Right kidney (tissue), 9 donors: ENCODE measurements at places on chromosomes 3 and 15.
A peak's percentile ranks its signal among the peaks of the same experiment; 100 is the strongest.

GRCh38 chr15:64842986-64843561 is 1.4 kb downstream of the PLEKHO2 start:
- peak; percentile 37 for DNase-seq

- DNase-seq = no peak
Observed at GRCh38 chr3:94978084-94978483, 915.2 kb downstream of the NSUN3 start.

DNA sequence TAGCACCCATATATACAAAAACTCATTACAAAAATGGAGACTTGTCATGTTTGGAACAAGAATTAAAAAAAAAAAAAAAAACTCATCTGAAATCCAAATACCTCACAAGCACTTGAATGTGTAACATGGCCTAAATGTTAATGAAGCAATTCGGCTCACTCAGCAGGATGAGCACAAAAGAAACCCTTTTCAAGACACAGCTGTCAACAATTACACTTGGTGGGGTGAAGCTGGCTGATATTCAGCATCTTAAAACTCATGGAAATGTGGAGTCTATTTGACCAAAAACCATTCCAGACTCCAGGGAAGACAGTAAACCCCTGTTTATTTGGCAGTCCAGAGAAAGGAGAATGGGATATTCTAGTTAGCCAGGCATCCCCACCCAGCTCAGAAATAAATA is 205.4 kb upstream of the TSC22D2 start:
- DNase-seq = no peak

- no peak for DNase-seq
Observed at GRCh38 chr3:191391861-191392808, 61.8 kb upstream of the UTS2B start.

GRCh38 chr3:177547711-177548350 is 350.5 kb upstream of the TBL1XR1 start:
- DNase-seq = no peak

GRCh38 chr3:47250309-47251060 is 32.1 kb downstream of the KIF9 start:
- DNase-seq = no peak

DNA sequence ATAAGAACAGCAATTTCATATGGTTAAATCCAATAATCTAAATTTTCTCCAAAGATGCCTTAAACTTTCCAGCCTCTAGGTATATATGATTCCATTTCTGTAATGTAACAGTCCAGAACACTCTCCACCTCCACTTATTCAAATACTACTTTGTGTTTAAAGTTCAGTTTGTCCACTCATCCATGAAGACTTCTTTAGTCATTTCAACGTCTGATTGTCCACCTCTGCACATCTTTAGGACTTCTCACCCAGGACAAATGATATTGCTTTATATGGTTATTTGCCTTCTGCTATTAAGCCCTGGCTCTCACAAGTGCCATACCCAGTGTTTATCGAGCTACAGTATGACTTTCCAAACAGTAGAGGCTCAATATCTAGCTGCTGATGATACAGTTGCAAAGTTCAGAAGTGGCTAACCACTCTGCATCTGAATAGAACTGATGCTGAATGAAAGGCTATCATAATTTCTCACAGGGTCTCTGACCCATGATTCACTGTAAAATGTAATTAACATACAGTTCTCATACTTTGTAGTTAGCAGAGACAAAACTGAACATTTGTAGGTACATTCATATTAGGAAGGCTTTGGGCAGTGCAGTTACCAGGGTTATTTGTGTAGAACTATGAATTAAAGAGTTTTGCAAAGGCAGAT is 93.7 kb upstream of the MBNL1 start:
- no peak for DNase-seq

DNA sequence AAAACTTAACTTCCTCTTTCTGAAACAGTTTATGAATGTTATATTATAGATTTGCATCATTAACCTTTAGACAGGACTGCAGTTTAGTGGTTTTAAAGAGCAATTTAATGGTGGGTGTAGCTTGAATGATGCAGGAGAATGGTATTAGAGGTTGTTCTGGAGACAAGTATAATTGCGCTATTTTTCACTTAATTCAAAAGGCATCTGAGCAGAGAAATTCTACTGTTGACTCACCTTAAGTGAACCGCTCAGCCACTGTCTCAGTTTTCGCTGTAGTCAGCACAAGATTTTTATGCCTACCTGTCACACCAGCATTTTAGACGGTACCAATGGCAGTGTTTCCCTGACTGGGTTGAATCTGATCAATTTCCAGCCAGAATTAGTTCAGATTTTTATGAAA is 348.8 kb upstream of the DCBLD2 start:
- DNase-seq = no peak

DNA sequence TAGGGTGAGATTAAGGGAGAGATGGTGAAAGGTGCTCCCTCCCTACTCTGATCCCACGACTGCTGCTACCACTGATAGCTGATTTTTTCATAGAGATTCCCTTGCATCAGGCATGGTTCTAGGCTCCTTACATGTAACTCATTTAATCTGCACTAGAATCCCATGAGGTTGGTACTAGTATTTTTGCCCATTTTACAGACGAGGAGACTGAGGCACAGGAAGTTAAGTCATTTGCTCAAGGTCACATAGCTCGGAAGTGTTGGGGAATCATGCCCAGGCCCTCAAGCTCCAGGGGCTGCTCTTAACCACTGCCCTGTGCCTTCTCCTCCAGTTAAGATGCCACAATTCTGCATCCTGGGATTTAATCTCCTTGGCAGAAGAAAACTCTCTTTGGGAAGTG is 11.2 kb downstream of the ATP2B2 start:
- no peak for DNase-seq

DNA sequence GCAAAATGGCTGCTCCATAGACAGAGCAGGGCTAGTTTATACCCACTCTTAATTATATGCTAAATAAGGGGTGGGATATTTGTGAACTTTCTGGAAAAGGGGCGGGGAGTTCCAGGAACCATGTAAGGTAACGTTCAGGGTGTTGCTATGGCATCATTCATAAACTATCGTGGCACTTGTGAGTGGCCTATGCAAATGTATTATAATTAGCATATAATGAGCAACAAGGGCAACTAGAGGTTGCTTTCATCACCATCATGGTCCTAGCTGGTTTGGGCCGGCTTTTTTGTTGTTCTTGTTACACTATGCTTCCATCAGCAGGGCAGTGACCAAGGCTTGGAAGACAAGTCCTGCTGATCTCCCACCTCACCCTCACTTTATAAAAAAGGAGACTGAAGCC is 43.2 kb upstream of the FGD5 start:
- no peak for DNase-seq

DNA sequence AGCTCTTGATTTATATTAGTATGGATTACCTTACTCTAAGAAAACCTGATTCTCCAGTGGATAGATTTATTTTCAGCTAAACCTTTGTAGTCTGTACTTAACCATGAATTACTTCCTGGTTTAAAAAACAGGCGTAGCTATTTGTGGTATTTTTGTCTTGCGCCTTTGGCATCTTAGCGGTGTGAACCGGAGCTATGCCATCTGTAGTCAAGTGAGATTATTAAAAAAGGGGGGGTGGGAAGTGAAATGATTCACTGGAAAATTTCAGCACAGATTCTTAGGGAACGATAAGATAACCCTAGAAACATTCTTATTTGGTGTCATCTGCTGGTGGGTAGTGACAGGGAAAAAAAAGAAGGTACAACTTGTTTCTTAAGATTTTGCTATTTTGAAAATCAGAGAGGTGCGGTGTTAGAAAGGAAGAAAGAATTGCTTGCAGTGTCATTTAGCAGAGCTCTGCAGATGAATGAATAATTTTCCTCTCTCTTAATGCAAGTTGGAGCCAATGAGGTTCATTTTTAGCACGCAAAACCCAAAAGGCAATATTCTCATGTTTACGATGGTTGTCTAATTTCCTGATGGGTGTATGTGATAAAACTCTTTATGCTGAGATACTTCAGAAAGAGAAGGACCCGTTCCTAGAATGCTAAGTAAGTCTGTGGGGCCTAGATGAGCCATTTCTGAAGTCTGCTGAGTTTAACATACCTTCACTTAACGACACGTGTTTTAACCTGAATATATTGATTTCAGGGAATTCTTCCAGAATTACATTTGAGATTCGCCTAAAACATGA is 44.0 kb downstream of the PSMD6 start:
- no peak for DNase-seq

- peak; percentile 65 for DNase-seq
Observed at GRCh38 chr15:70605606-70606410, 157.6 kb downstream of the UACA start.

DNA sequence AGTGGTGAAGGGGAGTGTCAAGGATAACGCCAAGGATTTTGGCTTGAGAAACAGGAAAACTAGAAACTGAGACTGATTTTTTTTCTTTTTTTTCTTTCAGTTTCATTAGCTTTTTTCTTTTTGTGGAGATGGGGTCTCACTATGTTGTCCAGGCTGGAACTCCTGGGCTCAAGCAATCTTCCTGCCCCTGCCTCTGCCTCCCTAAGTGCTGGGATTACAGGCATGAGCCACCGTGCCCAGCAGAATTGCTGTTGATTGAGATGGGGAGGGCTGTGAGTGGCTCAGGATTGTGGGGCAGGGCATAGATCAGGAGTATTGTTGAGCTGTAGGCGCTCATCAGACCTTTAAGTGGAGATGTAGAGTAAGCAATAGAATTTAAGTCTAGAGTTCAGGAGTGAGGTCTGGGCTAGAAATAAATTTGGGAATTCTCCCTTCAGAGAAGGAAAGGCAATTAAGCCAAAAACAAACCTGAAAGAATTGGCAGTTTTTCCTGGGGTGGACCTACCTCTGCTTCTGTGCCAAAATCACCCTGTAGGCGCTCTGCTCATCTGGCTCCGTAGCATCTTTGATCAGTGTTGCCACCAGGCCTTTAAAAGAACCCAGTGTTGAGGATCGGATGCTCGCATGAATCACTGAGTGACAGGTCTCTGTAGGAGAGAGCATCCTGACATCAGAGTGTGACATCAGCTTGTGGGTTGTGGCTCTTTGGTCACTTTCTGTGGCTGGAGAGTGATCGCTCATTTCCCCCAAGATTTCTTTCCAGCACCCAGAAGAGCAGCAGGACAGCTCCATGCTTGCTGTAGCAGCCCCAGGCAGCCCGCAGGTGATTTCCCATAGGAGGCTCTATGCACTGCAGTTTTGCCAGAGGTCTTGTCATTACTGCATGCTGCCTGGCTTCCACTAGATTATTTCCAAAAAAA is 15.8 kb downstream of the ABHD17C start:
- DNase-seq = no peak

GRCh38 chr3:128194843-128195242 is 41.6 kb downstream of the EEFSEC start:
- DNase-seq = no peak

GRCh38 chr3:75192146-75192616 is 471.9 kb upstream of the FRG2C start:
- DNase-seq = no peak

GRCh38 chr15:45498701-45499100 is 23.9 kb downstream of the SLC30A4 start:
- DNase-seq = no peak

DNA sequence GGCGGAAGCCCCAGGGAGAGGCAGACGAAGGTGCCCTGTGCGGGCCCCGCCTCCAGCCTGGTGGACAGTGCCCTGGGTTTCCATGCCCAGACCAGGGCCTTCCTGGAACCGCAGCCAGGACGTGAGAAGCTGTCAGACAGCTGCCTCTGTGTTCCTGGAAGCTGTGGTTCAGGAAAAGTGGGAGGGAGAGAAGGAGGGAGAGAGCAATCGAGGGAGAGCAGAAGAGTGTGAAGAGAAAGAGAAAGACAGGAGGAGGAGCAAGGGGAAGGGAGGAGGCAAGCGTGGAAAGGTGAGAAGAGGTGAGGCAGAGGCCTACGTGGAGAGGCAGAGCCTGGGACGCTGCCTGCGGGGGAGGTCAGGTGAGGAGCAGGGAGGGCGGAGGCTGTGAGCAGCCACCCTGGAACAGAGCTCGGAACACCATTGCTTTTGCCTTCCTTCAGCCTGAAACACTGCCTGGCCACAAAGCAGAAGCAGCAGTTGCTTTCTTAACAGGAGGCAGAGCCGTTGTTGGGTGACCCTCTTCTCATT is 18.6 kb downstream of the ZDHHC19 start:
- no peak for DNase-seq

DNA sequence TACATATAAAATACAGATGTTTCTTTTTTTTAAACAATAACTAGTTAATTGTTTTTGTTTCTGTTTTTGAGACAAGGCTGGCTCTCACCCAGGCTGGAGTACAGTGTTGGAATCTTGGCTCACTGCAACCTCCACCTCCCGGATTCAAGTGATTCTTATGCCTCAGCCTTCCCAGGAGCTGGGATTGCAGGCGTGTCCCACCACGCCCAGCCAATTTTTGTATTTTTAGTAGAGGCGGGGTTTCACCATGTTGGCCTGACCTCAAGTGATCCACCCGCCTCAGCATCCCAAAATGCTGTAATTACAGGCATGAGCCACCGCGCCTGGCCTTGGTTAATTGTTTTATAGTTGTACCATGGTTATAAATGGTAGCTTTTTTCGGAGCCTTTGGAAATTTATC is 72.3 kb downstream of the PIAS1 start:
- no peak for DNase-seq

DNA sequence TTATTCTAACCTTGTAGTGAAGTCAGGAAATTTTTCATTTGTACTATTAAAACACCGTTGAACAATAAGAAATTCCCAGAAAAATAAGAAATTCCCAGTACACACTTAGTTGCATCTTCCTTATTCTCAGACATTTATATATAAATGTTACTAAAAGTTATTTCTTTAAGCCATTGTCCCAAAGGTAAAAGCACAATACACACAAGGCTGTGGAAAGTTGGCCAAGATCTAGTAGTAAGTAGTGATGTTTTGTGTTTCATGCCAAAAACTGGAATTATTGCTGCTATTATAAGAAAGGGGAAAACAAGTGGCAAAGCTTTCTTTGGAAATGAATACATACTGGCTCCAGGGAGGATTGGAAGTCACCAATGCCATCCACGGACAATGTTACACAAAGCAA is 802.5 kb upstream of the DPPA4 start:
- no peak for DNase-seq

GRCh38 chr15:89195836-89196235 is 25.5 kb downstream of the RLBP1 start:
- DNase-seq = no peak

- no peak for DNase-seq
Observed at GRCh38 chr3:170560717-170561382, 25.0 kb downstream of the SLC7A14 start.

DNA sequence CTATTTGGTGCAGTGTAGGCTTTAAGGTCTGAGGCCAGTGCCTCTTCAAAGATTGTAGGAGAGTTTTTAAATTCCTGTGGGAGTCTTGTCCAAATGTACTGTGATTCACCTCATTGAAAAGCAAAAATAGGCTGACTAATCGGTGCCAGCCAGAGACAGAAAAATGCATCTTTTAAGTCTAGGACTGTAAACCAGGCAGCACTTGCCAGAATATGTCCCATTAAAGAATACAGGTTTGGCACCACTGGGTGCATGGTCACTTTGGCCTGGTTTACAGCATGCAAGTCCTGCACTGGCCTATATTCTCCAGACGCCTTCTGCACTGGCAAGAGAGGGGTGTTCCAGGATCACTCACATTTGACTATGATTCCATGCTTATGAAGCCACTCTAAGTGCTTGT is 20.3 kb upstream of the NOX5 start:
- no peak for DNase-seq

DNA sequence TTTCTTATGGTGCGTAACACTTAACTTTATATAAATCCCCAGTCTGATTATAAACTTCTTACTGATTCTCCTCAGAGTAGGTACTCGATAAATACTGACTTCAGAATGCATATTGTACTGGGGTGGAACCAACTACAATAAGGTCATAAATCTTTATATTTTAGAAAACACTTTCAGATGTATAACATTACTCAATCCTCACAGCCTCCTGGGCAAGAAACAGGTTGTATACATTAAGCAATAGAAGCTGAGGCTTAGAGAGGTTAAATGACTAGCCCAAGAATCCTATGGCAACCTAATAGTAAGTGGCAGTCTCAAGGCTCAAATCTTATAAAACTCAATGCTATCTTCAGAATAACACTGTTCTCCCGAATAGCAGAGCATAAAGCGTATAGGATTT is 9.1 kb downstream of the VPS13C start:
- DNase-seq = no peak
